Right ventricle myocardium inferior (tissue), 1 donor: ENCODE measurements at places on chromosomes 1 and 21.

DNA sequence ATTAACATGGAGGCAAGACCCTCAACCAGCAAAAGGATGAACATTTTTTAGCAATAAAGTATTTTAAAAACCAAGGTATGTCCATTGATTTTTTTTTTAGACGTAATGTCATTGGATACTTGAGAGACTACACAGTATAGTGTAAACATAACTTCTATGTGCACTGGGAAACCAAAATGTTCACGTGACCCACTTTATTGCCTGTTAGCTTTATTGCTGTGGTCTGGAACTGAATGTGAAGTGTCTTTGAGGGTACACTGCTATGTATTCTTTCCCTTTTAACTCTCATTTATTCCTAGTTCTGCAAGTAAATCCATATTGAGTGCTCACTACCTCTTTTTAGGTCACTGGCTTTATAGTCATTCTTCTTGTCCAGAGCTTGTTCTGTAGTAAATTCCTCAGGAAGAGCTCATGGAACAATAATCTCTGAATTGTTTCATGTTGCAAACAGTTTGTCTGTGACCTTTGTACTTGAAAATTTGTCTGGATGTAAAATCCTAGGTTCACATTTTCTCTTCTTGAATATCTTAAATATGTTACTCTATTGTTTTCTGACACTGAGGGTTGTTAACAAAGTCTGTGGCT is 20.6 kb downstream of the ABCD3 start:
- no peak for DNase-seq

GRCh38 chr1:205369701-205370123 is 13.0 kb upstream of the KLHDC8A start:
- no peak for DNase-seq

- no peak for DNase-seq
These were observed 7.8 kb downstream of the F11R start for GRCh38 chr1:161013131-161013487.

- DNase-seq, result no peak
These were observed 18.5 kb downstream of the CHAF1B start for GRCh38 chr21:36403713-36404112.

- no peak for DNase-seq
These were observed 35.1 kb downstream of the PROX1 start for GRCh38 chr1:214022810-214023425.

GRCh38 chr1:32272557-32273390 is 19.1 kb upstream of the HDAC1 start:
- DNase-seq, result no peak

- DNase-seq, result no peak
These were observed 81.9 kb downstream of the SIPA1L2 start for GRCh38 chr1:232547938-232548484.
